ENCODE measurements at places on chromosomes 3 and 15.

DNA sequence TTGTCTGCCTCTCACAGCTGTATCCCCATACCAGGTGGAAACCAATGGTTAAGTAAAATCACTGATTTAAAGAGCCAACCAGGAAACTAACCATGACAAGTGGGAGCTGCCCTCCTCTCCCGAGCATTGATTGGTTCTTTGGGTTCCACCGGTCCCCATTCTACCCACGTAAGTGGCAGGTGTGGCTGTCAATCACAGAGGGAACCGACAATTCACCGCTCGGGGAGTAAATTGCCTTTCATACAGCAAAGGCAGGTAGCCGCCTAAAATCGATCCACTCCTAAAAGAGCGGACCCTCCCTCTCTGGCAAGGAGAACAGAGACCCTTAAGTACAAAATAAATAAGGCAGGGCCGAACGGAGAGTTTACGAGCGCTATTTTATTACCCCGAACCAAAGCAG is 1.2 kb downstream of the ERC2 start:
- peak; percentile 91 for DNase-seq

- DNase-seq: no peak
Observed at GRCh38 chr3:78690766-78691165, 1077.0 kb downstream of the ROBO1 start.

- DNase-seq: no peak
Observed at GRCh38 chr3:71393745-71394144, 189.8 kb downstream of the FOXP1 start.

- peak; percentile 40 for DNase-seq
Observed at GRCh38 chr3:189490337-189490736, 140.9 kb upstream of the TP63 start.

GRCh38 chr3:12489832-12490231 is 5.6 kb downstream of the TSEN2 start:
- DNase-seq: no peak

DNA sequence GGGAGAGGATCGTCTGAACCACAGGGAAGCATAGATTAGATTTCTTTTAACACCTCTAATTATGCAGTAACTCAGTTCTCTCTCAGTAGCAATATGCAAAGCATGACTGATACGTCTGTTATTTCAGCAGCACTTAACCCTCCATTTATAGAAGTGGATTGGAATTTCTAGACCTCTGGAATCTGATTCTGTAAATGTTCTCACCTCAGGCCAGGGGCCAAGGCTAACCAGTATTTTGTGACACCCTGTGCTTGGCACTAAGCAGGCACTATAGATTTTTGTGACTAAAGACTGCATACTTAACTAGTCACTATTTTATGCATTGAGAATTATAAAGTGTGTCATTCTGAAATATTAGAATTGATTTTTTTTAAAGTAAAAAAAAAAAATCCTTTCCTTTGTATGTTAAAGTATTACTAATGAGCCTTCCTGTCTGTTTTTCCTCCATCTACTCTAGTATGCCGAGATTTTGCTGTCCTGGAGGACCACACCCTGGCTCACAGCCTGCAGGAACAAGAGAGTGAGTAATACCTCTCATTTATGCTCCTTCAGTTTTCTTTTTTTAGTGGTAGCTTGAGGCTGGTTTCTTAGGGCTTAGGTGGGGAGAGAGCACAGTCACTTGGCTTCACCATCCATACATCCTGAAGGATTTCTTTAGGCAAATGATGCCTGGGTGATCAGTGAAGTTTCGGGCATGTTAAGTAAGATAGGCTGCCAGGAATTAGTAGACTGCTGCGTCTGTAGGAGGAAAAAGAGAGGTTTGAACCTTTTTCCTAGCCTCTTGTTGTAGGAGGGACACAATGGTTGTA is 26.5 kb upstream of the UTS2B start:
- DNase-seq: peak; percentile 39

GRCh38 chr15:82139823-82140268 is 94.0 kb upstream of the MEX3B start:
- peak; percentile 63 for DNase-seq

GRCh38 chr3:125194849-125195601 is 17.5 kb downstream of the SLC12A8 start:
- peak; percentile 51 for DNase-seq

DNA sequence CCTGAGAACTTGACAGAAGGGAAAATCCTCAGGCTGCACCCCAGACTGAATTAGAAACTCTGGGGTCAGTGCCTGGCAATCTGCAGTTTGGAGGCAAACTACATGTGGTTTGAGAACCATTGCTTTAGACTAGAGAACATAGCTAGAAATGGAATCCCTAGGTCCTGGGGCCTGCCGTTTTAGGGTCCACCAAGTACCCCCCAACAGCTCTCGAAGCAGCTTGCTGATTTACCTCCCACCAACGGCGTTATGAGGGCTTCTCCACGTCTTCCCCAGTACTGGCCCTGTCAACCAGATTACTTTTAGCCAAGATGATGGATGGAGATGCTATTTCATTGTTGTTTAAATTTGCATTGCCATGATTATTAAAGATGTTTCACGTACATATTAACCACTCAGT is 272.5 kb downstream of the XXYLT1 start:
- DNase-seq: no peak

DNA sequence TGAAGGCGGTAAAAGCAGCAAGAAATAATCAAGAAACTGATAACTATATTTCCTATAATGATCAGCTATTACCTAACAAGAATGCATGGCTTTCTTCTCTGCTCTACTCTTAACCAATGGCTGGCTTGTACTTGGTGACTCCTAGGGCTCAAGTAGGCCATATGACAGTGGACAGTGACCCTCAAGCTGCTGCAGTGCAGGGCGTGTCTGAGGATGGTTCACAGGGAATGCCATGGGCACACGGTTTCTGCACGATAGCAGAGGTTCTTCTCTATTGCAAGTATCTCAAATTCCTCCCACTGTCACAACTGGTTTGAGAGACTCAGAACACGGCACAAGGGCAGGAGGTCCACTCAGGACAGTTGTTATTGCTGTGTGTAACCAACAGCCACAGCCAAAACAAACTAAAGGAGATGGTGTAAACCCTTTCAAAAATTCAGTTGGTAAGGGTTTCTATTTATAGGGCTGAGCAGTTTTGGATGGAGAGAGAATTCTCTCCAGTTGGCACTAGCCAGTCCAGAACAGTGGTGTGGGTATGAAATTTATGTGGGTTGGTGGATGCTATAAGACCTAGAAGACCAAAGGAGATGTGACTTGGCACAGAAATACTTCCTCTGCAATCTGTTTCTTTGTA is 103.2 kb upstream of the ST8SIA2 start:
- DNase-seq: no peak

DNA sequence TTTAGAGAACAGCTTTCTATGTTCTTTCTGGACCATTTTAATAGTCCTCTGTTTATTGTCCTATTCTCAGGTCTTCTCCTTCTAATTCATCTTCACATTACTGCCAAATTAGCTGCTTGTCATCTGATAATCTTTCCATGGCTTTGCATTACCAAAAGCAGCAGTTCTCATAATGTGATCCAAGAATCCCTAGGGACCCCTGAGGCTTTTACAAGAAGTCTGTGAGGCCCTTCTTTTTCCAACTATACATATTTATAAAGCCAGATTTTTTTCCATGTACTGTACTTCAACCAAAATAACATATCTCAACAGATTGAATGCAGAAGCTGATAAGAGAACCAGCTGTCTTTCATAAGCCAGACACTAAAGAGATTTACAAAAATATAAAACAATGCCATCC is 162.5 kb upstream of the BFSP2 start:
- no peak for DNase-seq

Measured in hepatocyte (in vitro differentiated cells).